Naive thymus-derived CD4-positive, alpha-beta T cell (primary cell): ENCODE measurements at places on chromosomes 5 and 9. TPM values are rescaled to one million over a fixed set of nuclear protein-coding genes. Genes with fewer than 3 reads are reported as not detected.

CDKN2B-AS1 gene
- 0.61 TPM for total RNA-seq

BAAT gene
- not detected for total RNA-seq

TAF11L10 gene
- not detected for total RNA-seq

DNA sequence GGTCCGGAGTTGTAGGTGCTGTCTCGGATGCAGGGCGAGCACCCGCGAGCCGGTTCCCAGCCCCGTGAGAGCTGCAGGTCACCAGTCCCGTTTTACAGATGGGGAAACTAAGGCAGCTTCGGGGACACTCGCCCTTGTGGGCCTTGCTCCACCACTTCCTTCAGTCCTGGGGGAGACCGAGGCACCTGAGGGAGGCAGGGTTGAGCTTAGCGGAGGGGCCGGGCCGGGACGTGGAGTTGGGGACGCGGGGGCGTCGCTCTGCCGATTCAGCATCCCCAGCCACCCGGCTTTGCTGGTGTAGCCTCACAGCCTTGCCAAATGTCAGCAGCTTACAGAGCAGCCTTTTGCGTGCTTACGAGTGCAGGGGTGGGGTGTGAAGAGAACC is 530 bp downstream of the BBLN start:
- H3K27ac ChIP-seq, result peak overlapping the region; percentile 78
- peak; percentile 20 for DNase-seq
- peak overlapping the region; percentile 97 for H3K4me3 ChIP-seq
- no peaks in the 10 kb centered on the region for H3K27me3 ChIP-seq
- H3K36me3 ChIP-seq, result peaks cover 23% of the 10 kb centered on the region

DNA sequence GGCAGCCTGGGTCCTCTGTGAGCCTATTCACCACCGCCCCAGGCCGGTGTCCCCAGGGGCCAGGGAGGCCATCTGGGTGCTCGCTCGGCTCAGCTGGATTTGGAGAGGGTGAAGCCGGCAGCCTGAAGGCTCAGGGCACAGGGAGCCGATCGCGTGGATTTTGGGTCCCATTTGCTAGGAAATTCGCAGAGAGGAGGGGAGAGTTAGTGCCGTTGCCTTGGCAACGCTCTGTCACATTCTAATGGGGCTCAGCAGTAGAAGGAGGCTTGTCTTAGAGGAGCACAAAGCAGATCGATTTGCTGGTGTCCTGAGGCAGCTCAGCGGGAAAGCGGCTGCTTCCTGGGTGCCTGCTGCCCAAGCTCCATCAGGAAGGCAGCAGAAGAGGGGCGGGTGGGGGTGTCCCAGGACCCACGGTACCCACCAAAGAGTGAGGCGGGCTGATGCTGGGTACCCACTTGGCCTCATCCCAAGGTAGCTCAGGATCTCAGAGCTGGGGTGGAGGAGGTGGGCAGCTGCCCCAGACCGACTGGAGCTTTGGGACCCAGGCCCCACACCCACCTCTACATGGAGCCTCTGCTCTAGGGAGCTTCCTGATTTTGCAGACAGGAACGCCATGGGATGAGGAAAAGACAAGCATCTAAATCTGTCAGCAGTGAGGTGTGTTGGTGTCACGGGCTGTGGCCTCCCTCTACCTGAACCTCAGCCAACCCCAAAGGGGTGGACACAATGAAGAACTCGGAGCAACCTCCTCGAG is 17.1 kb upstream of the OLFM1 start:
- no peak for DNase-seq
- H3K27ac ChIP-seq, result no peak overlapping the region
- H3K27me3 ChIP-seq, result no peaks in the 10 kb centered on the region
- no peaks in the 10 kb centered on the region for H3K36me3 ChIP-seq
- H3K4me1 ChIP-seq, result no peaks in the 10 kb centered on the region
- no peak overlapping the region for H3K4me3 ChIP-seq

NEUROG1 gene
- not detected for total RNA-seq

ZFP2 gene
- total RNA-seq, result 0.17 and 0.33 TPM in 2 replicates

- H3K27me3 ChIP-seq, result no peaks in the 10 kb centered on the region
- no peak for DNase-seq
- H3K27ac ChIP-seq, result no peak overlapping the region
- H3K4me1 ChIP-seq, result no peaks in the 10 kb centered on the region
These were observed 297.2 kb downstream of the SPOCK1 start for GRCh38 chr5:137201876-137202275.

AK3 gene
- total RNA-seq, result 25.8 and 28.3 TPM in 2 replicates

- no peak overlapping the region for H3K27ac ChIP-seq
- no peaks in the 10 kb centered on the region for H3K36me3 ChIP-seq
- DNase-seq, result peak; percentile 53
These were observed 301.6 kb downstream of the NR3C1 start for GRCh38 chr5:143101725-143102386.

- H3K27me3 ChIP-seq, result no peaks in the 10 kb centered on the region
- H3K27ac ChIP-seq, result no peak overlapping the region
- no peaks in the 10 kb centered on the region for H3K4me1 ChIP-seq
- H3K36me3 ChIP-seq, result no peaks in the 10 kb centered on the region
- DNase-seq, result no peak
These were observed 13.3 kb downstream of the ZNF474 start for GRCh38 chr5:122142480-122143164.

DNA sequence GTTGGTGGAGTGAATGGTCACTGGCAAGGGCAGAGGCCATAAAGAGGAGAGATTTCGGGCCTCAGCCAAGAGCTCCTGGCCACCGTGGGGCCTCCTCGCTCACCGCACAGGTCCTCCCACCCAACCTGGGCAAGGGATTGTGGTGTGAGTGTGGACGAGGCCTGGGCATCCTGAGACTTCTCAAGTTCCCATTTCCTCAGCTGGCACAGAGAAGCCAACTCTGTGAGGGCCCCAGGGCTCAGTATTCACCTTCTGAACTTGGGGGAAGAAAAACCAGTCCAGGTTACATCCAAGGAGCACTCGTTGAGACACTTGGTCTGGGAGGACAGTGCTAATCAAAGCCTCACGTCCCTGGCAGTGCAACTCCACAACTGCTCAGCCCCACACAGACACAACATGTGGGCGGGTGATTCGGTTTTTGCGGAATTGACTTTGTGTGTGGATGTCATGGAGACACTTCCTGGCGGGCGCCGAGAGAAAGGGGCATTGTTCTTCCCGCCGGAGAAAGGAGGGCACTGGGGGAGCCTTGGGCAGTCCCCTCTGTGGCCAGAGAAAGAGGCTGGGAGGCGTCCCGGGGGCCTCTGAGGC is 28.5 kb upstream of the NKD2 start:
- no peaks in the 10 kb centered on the region for H3K4me1 ChIP-seq
- DNase-seq, result no peak
- H3K27me3 ChIP-seq, result no peaks in the 10 kb centered on the region
- H3K4me3 ChIP-seq, result no peak overlapping the region

GRCh38 chr9:130327070-130327780 is 61.7 kb downstream of the HMCN2 start:
- no peaks in the 10 kb centered on the region for H3K4me1 ChIP-seq
- no peaks in the 10 kb centered on the region for H3K36me3 ChIP-seq
- no peak for DNase-seq

DNA sequence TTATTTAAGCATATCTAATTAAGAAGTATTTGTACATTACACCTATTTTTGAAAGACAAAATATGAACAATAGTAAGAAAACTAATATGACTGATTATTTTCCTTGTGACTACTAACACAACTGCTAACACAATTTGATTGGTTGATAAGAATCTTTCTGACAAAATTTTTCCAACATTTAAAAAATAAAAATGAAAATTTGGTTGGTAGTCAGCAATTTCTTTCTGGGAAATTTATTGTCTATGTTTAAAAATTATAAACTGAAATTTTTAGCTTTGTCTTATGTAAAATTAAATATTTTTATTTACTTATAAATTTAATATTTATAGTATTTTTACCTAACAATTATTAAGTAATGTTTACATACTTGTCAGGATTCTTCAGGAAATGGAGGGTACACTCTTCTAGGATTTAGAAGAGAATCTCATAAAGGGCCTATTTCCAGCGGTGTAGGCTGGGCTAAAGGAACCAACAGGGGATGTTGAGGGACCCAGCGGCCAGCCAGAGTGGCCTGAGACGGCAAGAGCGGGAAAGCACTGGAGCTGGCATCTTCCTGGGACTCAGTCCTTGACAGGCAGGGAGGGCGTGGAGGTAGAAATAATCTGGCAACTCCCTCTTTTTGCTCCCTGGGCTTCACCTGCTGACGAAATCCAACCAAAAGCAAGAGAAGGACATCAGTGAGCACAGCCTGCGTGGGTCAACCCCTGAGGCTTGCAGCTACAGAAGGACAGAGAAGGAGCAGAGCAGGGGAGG is 14.7 kb upstream of the FAM120A start:
- no peaks in the 10 kb centered on the region for H3K4me1 ChIP-seq
- no peak overlapping the region for H3K27ac ChIP-seq
- no peak for DNase-seq
- peaks cover 3% of the 10 kb centered on the region for H3K36me3 ChIP-seq
- no peaks in the 10 kb centered on the region for H3K27me3 ChIP-seq

DNA sequence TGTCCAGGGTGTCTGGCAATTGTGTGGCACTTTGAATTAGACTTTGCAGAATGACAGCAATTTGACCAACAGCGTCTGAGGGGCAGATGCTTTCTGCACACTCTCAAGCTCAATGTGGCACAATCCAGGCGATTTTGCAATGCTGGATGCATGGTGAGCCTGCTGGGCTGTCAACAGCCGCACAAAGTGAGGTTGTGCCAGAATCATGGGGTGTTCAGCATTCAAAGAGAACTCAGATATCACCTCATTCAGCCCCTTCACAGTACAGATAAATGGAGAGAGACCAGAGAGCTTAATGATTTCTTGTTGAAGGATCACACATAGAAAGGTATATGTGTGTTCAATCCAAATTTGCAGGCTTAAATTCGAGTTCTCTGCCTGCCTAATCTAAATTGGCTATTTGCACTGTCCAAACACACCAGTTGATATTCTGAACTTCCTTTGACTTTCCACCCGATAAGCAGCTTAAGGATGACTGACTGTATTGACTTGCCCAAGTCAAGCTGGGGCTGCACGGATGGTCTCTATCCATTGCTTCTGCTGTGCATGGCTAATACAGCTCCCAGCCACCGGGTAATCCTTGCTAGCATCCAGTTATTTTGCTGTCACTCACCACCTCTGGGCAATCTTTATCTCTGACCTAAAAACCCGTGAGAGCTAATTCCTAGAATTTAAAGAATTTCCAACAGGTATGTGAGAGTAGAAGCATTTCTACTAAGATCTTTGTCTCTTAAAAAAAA is 157.9 kb upstream of the TAS2R1 start:
- H3K27me3 ChIP-seq, result no peaks in the 10 kb centered on the region
- no peaks in the 10 kb centered on the region for H3K36me3 ChIP-seq
- DNase-seq, result no peak
- H3K4me3 ChIP-seq, result no peak overlapping the region
- H3K27ac ChIP-seq, result no peak overlapping the region
- H3K4me1 ChIP-seq, result no peaks in the 10 kb centered on the region

GRCh38 chr9:23814243-23814642 is 11.8 kb downstream of the ELAVL2 start:
- H3K27me3 ChIP-seq, result no peaks in the 10 kb centered on the region
- H3K27ac ChIP-seq, result no peak overlapping the region
- no peaks in the 10 kb centered on the region for H3K4me1 ChIP-seq
- no peaks in the 10 kb centered on the region for H3K36me3 ChIP-seq

ADAMTS12 gene
- total RNA-seq, result not detected

DNA sequence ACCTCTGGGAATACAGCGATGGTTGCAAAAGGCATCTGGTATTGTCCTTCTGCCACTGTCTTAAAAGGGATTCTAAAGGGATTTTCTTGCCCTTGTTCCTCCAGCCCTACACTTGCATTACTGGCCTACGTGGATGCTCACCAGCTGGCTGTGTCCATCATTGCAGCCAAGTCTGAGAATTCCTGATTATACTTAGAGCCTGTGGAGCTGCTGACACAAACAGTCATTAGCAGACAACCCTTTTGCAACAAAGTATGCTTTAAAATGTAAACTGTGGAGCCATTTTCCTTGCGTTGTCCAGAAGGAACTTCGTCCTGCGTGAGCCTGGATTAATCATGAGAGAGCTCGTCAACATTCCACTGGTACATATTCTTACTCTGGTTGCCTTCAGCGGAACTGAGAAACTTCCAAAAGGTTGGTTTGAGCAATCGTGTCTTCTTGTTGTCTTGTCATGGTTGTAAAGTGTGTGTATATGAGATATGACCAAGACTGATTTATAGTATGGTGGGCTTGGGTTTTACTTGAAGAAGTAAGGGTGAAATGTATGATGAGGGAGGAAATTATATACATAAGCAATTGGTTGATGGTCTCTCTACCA is at the start of gene MUSK:
Gene MUSK, plus strand, starts transcription at position 222 of the 598 bp plus-strand sequence. Its CDS starts 114 bp downstream, at position 336.
- H3K36me3 ChIP-seq, result no peaks in the 10 kb centered on the region
- no peak within 1 kb of the TSS for H3K27ac ChIP-seq
- no peak within 1 kb of the TSS for H3K4me3 ChIP-seq
- H3K27me3 ChIP-seq, result no peaks in the 10 kb centered on the region
- no peaks in the 10 kb centered on the region for H3K4me1 ChIP-seq
- DNase-seq, result no peak

DNA sequence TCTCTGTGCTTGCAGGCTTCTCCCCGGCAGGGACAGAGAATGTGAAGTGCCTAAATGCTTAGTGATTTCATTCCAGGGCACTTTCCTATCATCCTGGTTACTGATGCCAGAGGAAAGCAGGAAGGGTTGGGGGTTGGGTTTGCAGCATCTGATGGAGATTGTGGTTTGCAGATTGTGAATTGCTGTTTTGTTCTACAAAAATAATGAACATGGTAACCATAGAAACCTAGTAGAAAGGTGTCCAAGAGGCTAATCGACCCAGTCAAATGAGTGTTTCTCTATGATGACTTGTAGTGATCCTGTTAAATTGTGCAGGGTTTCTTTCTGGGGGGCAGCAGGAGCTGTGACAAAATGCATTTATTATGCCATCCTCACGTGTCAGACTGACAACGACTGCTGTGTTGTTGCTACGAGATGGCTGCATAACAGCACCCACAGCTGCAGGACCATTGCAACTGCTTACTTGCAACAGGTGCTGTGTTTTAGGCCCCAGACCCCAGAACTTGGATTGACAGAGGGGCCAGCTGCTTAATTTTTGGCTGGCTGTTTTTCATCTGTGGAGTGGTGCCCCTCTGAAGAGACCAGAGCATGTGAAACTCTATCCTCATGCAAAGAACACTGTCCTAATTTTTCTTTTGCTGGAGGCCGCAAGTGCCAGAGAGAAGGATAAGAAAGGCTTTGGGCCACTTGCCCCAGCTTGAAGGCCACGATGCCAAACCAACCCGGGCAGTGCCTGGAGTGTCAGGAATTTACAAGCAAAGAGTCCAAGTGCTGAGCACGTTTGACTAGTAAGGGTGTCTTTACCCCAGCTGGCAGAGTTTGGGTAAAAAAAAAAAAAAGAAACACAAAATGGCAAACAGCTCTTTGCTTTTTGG is 397.8 kb downstream of the GADD45G start:
- H3K4me3 ChIP-seq, result no peak overlapping the region
- H3K4me1 ChIP-seq, result peaks cover 10% of the 10 kb centered on the region
- no peak overlapping the region for H3K27ac ChIP-seq
- no peak for DNase-seq
- H3K27me3 ChIP-seq, result no peaks in the 10 kb centered on the region

MTX3 gene
- 25.4 TPM for total RNA-seq

- no peaks in the 10 kb centered on the region for H3K27me3 ChIP-seq
- no peak overlapping the region for H3K27ac ChIP-seq
- DNase-seq, result no peak
These were observed 163.8 kb upstream of the SLC28A3 start for GRCh38 chr9:84504360-84504759.
